ENCODE measurements at places on chromosomes 13 and 19.
A peak's percentile ranks its signal among the peaks of the same experiment; 100 is the strongest.

DNA sequence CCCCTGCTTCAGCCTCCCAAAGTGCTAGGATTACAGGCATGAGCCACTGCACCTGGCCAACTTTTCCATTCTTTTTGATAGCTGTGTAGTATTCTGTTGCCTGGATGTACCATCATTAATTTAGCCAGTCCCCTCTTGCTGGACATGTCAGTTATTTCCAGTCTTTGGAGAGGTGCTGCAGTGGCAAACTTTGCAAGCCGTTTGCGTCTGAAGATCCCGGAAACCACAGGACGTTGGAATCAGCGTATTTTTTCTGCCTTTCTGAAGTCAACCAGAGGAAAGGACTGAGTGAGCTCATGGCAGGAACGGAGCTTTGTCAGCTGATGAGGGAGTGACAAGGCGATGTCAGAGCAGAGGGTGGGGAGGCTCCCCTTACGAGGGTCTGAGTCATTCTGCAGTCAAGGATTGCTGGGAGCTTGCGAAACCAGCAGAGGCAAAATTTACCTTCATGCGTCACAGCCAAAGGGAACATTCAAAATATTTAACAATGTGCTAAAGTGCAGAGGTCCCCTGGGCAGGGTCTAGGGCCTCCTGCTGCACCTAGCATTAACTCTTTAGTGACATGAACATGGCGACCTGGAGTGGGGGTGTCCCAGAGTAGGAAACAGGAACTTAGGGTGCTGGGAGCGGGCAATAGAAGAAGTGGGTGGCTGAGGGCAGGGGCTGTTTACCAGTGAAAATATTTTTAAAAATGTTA is 5.6 kb downstream of the C5AR1 start:
- peak; percentile 99 for DNase-seq

GRCh38 chr19:3547301-3547731 is 8.3 kb downstream of the TEKTIP1 start:
- no peak for DNase-seq

- no peak for DNase-seq
These were observed 90.2 kb downstream of the MAP4K1 start for GRCh38 chr19:38527466-38528136.

- peak; percentile 48 for DNase-seq
These were observed 2.8 kb downstream of the TNFSF13B start for GRCh38 chr13:108272333-108272732.

GRCh38 chr19:42193706-42194105 is 23.8 kb downstream of the DEDD2 start:
- DNase-seq, result no peak

DNA sequence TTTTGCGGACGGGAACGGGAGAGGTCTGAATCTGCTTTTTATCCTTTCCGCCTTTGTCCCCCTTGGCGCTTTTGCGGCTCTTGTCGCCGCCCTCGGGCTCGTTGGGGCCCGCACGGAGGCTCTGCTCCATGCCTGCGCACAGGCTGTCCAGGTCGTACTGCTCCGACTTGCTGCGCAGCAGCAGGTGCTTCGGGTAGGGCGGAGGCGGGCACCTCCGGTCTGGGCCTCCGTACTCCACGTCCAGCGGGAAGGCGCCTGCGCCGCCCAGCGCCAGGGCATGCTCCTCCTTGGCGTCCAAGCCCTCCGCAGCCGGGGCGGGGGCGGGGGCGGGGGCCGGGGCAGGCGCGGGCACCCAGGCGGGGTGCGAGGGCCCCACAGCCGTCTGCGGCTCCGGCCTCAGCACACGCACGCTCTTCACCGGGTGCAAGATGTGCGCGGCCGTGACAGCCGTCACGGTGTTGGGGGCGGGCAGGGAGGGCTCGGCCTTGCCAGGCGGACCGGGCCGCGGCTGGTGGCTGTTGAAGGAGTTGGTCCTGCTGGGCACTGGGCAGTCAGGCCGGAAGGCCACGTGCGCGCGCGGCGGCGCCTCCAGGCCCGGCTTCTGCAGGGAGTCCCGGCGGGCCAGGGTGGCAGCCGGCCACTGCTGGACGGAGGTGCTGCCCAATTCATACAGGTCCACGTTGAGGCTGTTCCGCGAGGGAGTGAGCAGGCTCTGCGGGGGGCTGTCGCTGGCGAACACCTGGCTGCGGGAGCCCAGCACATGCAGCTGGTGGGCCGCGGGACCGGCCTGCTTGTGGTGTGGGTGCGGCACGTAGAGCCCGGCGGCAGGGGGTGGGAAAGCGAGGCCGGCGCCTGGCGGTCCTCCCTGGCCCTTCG is 73.1 kb downstream of the LATS2 start:
- no peak for DNase-seq

- DNase-seq, result peak; percentile 16
These were observed 112.5 kb upstream of the SLC7A1 start for GRCh38 chr13:29707876-29708543.
